Activated B cell treated with CpG ODN at 0.5 μM for 24 hours (primary cell): ENCODE measurements at places on chromosomes 2 and 18. TPM values are rescaled to one million over a fixed set of nuclear protein-coding genes. Genes with fewer than 3 reads are reported as not detected.

SERPINB12 gene
- not detected in 2 replicates for total RNA-seq

KATNAL2 gene
- total RNA-seq: 1.2 and 2.6 TPM in 2 replicates

PRSS56 gene
- not detected in 2 replicates for total RNA-seq

- DNase-seq: no peak
These were observed 42.1 kb downstream of the SAP130 start for GRCh38 chr2:127985735-127986134.

DNA sequence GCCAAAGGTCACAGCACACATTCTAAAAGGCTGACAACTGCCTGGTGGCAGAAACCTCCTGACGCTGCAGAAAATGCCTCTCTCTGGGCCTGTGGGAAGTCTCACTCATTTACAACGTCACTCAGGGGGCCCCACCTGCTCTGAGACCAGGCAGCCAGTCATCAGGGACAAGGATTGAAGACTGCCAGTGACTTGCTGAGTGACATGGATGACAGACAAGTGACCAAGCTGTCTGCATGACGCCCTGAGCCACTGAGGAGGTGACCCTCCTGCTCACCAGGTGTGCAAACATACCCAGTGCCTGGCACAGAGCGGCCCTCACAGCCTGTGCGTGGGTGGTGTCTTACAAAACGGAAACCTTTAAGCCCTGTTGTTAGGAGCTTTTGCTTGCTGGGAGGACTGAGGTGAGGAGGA, 392.4 kb downstream of the TNS1 start:
- DNase-seq: no peak

DNA sequence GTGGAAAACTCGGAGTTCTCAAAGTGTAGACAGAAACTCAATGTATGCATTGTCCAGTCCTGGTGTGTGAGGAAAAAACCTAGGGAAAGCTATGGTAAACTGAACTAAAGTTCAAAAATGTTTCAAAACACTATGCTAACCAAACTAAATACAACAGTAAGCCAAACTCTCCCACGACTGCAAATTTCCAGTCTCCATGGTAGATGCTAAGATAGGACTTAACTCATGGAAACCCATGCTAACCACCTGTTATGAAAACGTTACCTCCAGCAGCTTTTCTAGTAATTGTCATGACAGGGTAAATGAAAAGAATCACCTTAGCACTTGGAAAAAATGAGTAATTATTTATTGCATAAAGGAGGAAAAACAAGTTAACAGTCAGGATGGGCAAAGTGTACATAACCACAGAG, 135.7 kb upstream of the EPC2 start:
- no peak for DNase-seq

- no peak for DNase-seq
These were observed 10.8 kb downstream of the SNORC start for GRCh38 chr2:232880764-232881351.

DNA sequence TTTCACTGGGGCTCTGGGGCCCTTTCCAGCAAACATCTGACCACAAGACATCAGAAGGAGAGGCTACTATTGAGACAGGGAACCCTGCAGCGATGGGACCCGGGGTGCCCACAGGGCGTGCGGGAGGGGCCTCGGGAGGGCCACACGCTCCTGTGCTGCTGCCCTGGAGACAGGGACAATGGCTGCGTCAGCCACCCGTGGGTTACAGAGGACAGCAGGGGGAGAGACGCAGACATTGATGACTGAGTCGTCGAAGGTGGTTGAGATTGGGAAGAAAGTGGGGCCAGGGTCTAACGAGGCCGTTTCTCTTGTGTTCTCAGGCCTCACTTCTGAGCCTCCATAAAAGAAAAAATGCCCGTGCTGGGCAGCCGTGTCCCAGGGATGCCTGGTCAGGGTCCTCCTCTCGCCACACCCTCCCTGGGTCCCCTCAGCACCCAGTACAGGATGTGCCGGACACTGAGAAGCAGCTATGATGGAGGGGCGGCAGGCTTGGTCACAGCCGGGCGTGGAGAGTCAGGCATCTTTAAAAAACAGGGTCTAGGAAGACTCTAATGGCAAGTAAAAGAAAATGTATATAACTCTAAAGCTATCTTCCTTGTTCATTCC, 73.9 kb downstream of the NDUFA10 start:
- no peak for DNase-seq
